ENCODE measurements at places on chromosomes 7 and 10.

DNA sequence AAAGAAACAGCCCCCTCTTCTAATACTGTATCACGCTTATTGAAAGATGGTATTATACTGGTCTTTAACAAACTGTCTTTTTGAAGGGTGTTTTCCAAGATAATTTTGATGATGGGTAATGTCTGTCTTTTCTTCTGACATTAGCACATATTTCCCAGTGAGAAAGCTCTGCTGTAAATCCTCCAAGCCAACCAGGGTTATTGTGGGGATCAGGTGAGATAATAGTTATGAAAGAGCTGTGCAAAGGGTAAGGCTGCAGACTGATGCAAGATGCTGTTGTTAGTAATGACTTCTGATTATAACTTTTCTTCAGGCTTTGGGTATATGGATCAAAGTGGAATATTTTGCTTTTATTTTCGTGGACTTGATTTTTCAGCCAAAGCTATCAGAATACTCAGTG, 581.7 kb downstream of the REEP3 start:
- DNase-seq = no peak

DNA sequence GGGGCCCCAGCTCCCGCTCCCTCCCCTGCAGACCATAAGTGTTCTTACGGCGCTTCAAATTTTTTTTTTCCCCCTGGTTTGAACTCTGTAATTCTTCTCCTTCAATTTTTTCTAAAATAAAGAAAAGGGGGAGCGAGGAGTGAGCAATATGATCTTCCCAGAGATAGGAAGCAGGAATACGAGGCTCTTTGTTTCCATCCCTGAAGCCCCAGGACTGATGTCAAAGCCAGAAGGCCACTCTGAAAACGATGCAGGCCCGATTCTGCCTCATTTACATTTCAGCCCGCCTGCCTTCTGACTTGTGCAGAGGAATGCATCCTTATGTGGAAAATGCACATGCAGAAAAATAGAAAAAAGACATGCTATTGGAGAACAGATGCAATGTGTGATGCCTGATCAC, 401.5 kb upstream of the MKI67 start:
- no peak for DNase-seq

DNA sequence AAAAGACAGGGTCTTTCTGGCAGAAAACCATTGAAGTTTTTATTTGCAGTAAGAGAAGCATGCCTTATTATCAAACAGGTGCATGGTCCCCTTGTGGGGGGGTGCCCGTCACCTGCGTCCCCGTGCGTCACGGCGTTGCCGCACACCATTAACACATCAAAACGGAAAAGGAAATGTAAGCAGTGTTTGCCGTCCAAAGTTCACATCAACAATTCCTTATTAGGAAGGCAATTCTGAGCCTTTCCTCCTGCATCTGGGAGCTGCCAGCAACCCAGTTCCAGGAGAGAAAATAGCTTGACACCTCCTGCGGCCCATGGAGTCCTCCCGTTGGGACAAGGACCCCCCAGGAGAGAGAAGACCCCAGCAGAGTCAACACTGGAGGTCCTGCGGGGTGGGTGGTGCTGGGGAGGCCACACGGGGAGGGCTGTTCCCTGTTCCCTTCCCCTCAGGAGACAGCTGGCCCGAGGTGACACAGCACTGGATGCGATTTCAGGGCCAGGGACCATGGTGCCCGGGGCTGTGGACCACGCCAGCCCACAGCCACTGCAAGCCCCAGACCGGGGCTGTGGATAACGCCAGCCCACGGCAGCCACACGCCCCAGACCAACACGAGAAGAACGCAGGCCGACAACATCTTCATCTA, 39.5 kb downstream of the DIP2C start:
- no peak for DNase-seq

- DNase-seq = no peak
These were observed 16.1 kb upstream of the MEST start for GRCh38 chr7:130475776-130476175.

DNA sequence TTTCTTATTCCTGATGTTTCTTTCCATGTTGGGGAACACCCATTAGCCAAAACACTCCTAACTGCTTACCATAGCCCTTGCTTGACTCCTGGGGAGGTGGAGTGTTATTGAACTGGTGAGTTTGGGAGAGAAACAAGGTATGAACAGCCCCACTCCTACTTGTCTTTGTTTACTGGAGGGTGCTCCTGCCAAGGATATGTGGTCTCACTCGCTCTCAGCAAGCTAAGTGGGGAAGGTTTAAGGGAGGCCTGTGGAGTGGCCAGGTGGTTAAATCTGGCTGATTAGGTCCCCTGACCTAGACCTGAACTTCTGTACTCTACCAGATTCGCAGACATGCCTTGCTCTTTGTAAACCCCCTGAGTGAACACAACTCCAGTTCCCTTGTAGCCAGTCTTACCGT, 300.1 kb downstream of the PTEN start:
- DNase-seq = no peak

GRCh38 chr7:24916463-24917040, 63.4 kb downstream of the OSBPL3 start:
- no peak for DNase-seq

DNA sequence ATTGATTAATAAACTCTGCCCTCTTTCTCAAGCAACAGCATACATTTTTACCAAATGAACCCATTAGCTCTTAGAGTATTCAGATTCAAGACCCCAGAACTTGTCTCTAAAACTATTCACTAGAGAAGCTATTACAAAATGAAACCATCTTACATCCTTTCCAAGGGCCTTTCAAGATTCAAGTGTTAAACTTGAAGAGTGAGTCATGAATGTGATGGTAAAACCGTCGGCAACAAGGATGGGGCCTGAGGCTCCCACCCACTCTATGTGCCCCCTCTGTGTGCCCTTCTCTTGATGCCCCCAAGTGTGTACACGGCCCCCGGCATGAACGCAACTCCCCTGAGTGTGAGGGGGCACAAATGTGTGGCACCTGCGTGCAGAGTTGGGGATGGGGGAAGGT, 46.4 kb downstream of the SFMBT2 start:
- DNase-seq = no peak

GRCh38 chr10:115882021-115882420, 391.0 kb downstream of the GFRA1 start:
- DNase-seq = no peak

DNA sequence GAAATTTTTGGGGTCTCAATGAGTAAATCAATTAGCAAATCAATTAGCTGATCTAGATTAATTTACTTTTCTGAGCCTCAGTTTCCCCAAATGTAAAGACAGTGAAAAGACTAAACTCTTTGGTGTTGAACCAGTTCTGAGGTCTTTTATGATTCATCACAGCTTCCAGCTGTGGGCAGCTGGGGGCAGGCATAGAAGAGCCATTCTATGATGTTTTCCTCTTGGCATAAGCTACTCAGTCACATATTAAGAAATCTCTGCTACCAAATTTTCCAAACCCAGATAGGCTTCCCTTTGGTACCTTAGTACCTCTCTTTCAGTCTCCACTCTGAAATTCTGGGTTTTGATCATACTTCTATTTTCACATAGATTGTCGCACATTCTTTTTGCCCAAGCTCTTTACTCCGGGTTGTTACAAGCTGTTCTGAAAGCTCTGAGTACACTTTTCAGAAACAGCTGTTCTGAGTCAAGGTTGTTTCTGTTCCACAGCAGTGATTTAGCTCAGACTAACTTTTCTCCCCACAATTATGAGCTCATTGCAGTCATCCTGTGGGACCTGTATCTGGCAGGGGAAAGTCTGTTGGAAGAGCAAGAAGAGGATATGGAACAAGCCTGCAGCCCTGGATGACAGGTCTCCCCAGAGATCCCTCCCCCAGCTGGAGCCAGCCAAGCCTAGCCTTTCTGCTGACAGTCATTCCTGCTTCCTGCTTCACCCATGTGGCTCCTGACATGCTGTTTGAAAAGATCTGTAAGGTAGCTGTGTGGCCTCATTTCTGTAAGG, 599.6 kb upstream of the GHITM start:
- DNase-seq = no peak

- DNase-seq = no peak
These were observed 22.2 kb upstream of the AASS start for GRCh38 chr7:122166275-122166674.

- no peak for DNase-seq
These were observed 3.3 kb upstream of the UNCX start for GRCh38 chr7:1229202-1229947.

- DNase-seq = peak; percentile 22
These were observed 332.0 kb upstream of the FZD1 start for GRCh38 chr7:90931986-90932916.

GRCh38 chr7:31767686-31768358, 80.8 kb downstream of the PPP1R17 start:
- DNase-seq = no peak

- no peak for DNase-seq
These were observed 422.0 kb downstream of the CDC14C start for GRCh38 chr7:49346195-49346899.

- DNase-seq = no peak
These were observed 41.1 kb downstream of the NKX6-2 start for GRCh38 chr10:132744839-132745238.

DNA sequence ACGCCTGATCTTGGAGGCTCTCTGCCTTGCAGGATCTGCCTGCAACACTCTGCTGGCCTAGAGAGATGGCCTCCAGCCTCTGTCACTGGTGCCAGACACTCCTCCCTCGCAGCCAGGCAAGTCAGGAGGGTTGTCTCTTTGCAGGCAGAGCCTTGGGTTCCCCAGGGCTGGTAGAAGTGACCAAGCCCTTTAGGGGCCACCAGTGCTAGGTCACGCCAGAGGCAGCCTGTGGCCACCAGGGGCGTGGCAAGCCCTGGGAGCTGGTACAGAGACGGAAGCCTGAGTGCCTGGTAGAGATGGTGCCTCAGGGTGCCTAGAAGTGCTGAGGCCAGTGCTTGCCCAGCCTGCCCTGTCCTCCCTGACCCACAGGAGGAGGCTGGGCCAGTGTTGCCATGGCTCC, 9.1 kb downstream of the ADCYAP1R1 start:
- DNase-seq = no peak

GRCh38 chr7:155471718-155472117, 13.8 kb downstream of the EN2 start:
- DNase-seq = no peak

DNA sequence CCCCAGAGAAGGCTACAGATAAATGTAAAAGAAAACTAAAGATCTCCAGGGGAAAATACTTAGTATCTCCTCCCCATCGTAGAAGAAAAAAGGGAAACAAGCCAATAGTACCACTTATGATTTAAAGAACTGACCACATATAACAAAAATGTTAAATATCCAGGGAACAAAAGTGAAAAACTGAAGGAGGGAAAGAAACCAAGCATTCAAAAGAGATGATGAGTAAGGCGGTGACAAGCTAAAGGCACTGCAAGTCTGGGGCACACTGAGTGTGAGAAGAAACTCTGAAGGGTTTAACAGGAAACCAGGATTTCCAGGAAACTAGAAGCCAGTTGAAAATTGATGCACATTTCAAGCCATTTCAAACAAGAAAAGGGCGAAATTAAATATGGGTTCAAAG, 226.3 kb downstream of the AHR start:
- DNase-seq = no peak

- DNase-seq = peak; percentile 63
These were observed 44.5 kb downstream of the STARD3NL start for GRCh38 chr7:38222481-38223096.

All from GM03348 (cell line).